ENCODE measurements at places on chromosomes 1 and 21.

- no peak for DNase-seq
Observed at GRCh38 chr1:224671076-224671475, 55.0 kb downstream of the CNIH3 start.

DNA sequence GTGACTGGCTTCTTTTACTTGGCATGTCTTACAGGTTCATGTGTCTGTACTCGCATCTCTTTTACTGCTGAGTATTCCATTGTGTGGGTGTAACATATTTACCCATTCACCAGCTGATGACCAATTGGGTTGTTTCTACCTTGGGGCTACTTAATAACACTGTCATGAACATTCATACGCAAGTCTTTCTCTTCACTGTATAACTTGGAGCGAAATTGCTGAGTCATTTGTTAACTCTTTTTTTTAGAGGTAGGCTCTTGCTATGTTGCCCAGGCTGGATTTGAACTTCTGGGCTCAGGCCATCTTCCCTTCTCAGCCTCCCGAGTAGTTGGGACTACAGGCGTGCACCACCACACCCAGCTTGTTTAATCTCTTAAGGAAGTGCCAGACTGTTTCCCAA is 6.5 kb downstream of the PYCR2 start:
- DNase-seq: no peak

- DNase-seq: no peak
Observed at GRCh38 chr21:30117631-30118030, 49.0 kb downstream of the CLDN17 start.

GRCh38 chr1:167515893-167516321 is 2.4 kb downstream of the CD247 start:
- DNase-seq: no peak

GRCh38 chr1:61436491-61437120 is 288.3 kb downstream of the TM2D1 start:
- DNase-seq: no peak

Measured in GM13977 (cell line).